ENCODE measurements at places on chromosomes 1 and 21.

DNA sequence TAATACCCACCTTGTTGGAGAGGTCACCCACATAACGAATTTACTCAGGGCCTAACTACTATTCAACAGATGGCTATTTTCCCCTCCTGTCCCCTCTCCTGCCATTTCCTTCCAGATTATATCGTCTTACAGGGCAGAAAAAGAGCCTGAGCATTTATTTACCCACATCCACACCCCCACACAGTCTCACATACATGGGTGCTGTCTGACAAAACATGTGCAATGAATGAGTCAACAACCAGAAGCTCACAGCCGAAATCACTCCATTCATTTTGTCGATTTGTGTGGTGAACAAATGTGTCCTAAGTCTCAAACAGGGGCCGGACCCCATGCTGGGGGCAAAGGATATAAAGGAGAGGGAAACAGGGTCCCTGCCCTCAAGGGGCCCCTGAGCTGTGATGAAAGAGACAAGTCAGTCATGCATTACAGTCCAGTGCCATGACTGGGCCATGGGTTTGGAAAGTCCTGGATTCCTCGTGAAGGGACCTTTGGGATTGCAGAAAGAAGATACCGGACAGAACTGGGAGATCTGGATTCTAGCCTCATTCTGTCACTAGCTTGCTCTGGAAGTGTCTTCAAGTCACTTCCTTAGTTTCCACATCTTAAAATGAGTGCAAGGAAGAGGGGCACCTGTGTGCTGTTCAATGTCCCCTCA, 16.4 kb upstream of the ZNF683 start:
- DNase-seq = no peak

DNA sequence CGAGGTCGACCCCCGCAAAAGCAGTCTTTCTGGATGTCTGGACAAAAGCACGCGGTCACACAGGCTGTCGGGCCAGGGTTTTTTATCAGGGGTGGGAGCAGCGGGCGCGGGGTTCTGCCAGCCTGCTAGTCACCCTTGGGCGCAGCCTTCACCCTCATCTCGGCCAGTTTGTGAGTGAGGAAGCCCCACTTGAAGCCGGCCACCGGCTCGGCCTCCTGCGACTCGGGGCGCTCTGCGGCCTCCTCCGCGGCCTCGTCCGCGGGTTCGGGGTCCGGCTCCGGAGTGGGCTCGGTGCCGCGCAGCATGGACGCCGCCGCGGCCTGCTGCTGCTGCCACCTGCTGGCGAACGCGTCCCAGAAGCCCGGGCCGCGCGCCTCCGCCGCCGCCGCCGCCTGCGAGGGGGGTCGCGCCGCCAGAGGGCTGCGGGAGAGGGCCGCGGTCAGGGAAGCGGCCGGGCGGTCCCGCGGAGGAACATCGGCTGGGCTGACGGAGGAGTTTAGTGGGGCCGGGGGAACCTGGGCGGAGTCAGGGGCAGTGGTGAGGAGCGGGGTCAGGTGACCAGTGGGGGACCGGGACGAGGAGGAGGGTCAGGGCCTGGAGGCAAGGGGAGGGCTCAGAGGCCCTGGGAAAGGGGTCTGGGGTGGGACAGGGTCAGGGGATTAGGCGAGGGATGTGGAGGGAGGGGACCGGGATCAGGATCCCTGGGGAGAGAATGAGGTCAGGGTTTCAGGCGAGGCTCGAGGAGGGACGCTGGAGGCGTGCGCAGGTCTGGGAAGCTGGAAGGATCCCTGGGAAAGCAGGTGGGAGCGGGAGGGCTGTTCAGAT, 4.5 kb downstream of the C1orf232 start:
- DNase-seq = no peak

DNA sequence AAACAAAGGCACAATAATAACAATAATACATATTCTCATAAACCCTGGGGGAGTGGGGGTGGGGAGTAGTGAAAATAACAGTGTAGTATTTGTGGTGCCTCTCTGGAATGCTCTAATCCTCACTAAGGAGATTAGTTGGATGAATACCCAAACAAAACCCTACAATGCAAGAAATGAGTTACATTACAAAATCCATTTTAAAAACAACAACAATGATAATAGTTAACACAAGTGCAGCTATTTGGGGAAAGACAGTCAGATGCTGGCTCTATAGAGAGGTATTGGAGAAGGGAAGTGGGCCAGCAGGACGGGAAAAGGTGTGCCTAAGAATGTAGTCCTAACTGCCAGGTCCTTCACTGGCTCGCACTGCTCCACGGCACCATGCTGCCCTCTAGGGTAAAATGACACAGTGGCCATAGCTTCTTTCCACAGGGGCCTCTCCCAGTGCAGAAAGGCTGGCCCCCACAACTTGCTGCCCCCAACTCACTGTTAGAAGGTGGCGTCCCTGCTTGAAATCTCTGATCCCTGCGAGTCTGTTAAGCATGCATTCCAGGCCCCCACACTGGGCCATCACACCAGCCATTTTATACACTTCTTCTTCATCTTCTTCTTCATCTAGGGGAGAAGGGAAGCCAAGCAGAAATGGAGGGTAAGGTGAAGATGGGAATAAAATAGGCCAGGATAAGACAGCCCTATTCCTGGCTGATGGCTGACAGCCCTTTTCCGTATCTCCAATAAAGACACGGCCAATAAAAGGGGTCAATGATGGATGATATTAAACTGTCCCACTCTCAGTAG, 113.8 kb downstream of the UBR4 start:
- no peak for DNase-seq

DNA sequence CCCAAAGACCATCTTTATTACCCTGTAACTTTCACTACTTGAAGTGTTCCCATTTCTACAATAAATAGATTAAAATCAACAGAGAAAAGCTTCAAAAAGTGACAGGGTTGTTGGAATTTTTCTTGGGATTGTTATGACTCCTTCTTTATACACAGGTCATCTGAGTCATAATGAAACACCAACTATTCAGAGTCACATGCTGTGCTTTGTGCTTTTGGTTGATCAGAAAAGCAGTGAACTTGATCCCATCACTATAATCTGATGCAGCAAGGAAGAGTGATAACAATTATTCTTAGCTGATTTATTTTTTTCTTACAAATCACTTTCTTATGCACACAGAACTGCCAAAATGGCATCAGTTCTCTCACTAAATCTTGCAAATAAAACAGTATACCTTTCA, 422.9 kb downstream of the PTBP2 start:
- DNase-seq = no peak

DNA sequence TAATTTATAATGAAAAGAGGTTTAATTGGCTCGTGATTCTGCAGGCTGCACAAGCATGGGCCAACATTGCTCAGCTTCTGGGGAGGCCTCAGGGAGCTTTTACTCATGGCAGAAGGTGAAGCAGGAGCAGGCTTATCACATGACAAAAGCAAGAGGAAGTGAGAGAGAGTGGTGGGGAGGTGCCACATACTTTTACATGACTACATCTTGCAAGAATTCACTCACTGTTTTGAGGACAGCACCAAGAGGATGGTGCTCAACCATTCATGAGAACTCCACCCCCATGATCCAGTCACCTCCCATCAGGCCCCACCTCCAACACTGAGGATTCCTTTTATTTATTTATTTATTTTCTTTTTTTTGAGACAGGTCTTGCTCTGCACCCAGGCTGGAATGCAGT, 5.5 kb upstream of the PLEKHM2 start:
- DNase-seq = no peak

DNA sequence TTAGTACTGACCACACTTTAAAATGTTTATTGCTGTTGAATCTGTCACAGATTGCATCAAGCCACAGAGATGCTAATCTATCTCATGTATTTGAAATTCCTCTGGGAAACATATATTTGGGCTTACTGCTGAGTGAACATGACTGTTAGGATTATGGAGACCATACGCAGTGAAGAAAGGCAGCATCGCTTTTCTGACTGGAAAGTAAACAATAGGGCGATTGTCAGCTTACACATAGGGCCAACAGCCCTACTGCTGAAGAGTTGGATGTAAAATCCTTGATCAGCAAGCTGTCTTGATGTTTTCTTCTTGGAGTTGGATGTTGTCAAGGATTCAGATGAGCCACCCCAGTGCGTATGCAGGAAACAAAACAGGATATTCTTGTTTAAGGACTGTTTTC, 368.7 kb upstream of the ADGRL2 start:
- no peak for DNase-seq

DNA sequence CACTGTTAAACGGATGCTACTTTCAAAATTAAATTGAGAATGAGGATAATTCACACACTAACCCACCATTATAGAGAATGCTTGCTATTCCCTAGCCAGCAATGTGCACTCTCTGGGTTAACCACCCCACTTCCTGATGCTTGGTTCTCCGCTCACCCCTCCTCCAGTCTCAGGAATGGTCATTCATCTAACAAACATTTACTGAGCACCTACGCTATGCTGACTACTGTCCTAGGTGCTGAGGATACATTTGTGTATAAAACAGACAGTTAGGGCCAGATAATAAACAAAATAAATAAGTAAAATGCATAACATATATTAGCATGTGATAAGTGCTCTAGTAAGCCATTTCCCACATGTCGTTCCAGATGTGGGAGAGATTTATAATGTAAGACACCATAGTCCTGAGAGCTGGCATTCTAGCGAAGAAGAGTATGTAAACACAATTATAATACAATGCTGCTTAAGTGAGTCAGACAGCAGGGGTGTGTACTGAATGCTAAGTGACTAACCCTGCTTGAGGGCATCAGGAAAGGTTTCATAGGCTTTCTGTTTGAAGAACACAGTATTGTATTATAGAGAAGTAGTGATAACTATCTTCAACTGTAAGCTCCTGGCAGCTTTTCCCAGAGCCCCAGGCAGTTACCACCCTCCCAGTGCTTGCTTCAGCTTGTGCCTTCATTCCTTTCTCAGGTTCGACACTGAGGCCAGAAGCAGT, 126.7 kb upstream of the CACHD1 start:
- no peak for DNase-seq

Measured in stimulated activated CD8-positive, alpha-beta memory T cell treated with anti-CD3 and anti-CD28 coated beads, Interleukin-7, amount 100 ng/mL, for 1 hour (primary cell).